ENCODE measurements at places on chromosomes 7 and 10. TPM values are rescaled to one million over a fixed set of nuclear protein-coding genes. Genes with fewer than 3 reads are reported as not detected.

GRCh38 chr10:132897516-132898381 is 44.6 kb downstream of the CFAP46 start:
- H3K27ac ChIP-seq, result no peak overlapping the region
- H3K4me1 ChIP-seq, result no peaks in the 10 kb centered on the region
- no peaks in the 10 kb centered on the region for H3K36me3 ChIP-seq
- no peak overlapping the region for H3K4me3 ChIP-seq
- no peaks in the 10 kb centered on the region for H3K27me3 ChIP-seq
- DNase-seq, result no peak

The SLC18A2 gene
- polyA plus RNA-seq, result not detected

- H3K27ac ChIP-seq, result no peak overlapping the region
- H3K36me3 ChIP-seq, result peaks cover 27% of the 10 kb centered on the region
- H3K4me1 ChIP-seq, result no peaks in the 10 kb centered on the region
- no peak for DNase-seq
- H3K27me3 ChIP-seq, result no peaks in the 10 kb centered on the region
Observed at GRCh38 chr7:17807242-17807641, 133.1 kb downstream of the SNX13 start.

GRCh38 chr7:26993816-26994810 is 101.7 kb downstream of the HOXA1 start:
- no peak overlapping the region for H3K4me3 ChIP-seq
- no peak for DNase-seq
- H3K4me1 ChIP-seq, result no peaks in the 10 kb centered on the region
- no peaks in the 10 kb centered on the region for H3K27me3 ChIP-seq

GRCh38 chr7:128933180-128933891 is 4.4 kb upstream of the IRF5 start:
- peaks cover 57% of the 10 kb centered on the region for H3K4me1 ChIP-seq
- H3K27ac ChIP-seq, result peak overlapping the region; percentile 91
- peak; percentile 89 for DNase-seq
- H3K36me3 ChIP-seq, result no peaks in the 10 kb centered on the region

GRCh38 chr10:13790196-13790595 is 203.4 kb downstream of the PRPF18 start:
- H3K4me3 ChIP-seq, result no peak overlapping the region
- DNase-seq, result no peak
- H3K27me3 ChIP-seq, result no peaks in the 10 kb centered on the region
- H3K4me1 ChIP-seq, result no peaks in the 10 kb centered on the region
- no peak overlapping the region for H3K27ac ChIP-seq
- no peaks in the 10 kb centered on the region for H3K36me3 ChIP-seq

- no peak overlapping the region for H3K4me3 ChIP-seq
- H3K27me3 ChIP-seq, result no peaks in the 10 kb centered on the region
- H3K27ac ChIP-seq, result peak overlapping the region; percentile 90
- peaks cover 88% of the 10 kb centered on the region for H3K4me1 ChIP-seq
Observed at GRCh38 chr10:71726580-71727104, 7.1 kb upstream of the C10orf105 start.

- H3K27ac ChIP-seq, result no peak overlapping the region
- no peaks in the 10 kb centered on the region for H3K36me3 ChIP-seq
- no peak overlapping the region for H3K4me3 ChIP-seq
- H3K27me3 ChIP-seq, result no peaks in the 10 kb centered on the region
Observed at GRCh38 chr7:91852263-91852741, 28.2 kb downstream of the MTERF1 start.

DNA sequence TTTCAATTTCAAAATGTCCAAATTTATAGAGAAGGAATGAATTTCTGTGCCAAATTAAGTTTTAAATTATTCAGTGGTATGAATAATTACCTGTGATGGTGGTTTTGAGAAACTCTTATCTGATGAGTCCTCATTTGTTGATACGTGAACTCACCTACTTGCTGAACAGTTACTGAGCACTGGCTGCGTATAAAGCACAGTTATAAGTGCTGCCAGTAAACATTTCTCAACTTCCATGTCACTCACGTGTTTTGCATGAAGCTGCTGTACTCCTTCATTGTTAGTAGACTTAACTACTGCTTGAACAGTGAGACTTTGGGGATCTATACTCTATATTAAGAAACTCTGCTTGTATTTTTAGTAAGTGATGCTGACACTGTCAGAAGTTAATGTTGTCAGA is 269.1 kb upstream of the FZD8 start:
- H3K27ac ChIP-seq, result no peak overlapping the region
- no peaks in the 10 kb centered on the region for H3K27me3 ChIP-seq
- H3K4me3 ChIP-seq, result no peak overlapping the region
- no peaks in the 10 kb centered on the region for H3K36me3 ChIP-seq
- DNase-seq, result no peak

The FRAT1 gene
- 31.2 TPM for polyA plus RNA-seq

The PRSS37 gene
- not detected for polyA plus RNA-seq
